ENCODE measurements at places on chromosomes 1 and 21. TPM values are rescaled to one million over a fixed set of nuclear protein-coding genes. Genes with fewer than 3 reads are reported as not detected.
A peak's percentile ranks its signal among the peaks of the same experiment; 100 is the strongest.

DNA sequence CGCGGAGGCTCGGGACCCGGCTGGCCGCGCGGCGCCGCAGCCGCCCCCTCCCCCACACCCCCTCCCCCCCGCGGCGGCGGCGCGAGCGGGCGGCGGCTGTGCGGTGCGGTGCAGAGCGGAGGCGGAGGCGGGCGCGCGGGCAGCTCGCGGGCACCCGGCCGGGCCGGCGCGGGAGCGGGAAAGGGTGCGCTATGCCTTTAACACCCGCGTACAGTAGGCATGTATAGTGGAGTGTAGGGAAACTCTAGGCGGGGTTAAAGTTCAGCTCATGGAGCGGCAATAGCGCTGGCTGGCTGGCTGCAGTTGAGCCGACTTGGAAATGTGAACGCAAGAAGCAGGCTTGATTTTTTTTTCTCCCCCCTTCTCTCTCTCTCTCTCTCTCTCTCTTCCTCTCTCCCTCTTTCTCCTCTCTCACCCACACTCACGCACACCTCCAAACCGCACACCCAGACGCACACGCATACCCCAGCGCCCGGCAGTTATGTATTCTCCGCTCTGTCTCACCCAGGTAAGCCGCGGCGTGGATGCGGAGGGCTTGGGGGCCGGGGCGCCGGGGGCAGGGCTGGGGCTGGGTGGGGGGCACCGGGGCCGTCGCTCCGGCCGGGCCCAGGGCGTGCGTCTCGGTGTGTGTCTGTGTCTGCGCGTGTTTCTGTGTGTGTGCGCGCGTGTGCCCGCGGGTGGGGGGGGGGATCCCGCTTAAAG lies at the start of gene NFIA:
TSS of gene NFIA (plus strand) at position 251 of the 702 bp plus-strand sequence.
- DNase-seq = peak; percentile 83

- DNase-seq = peak; percentile 88
Measured at GRCh38 chr1:28296401-28297261, 32.2 kb upstream of the MED18 start.

- DNase-seq = no peak
Measured at GRCh38 chr1:1200876-1201810, 5.2 kb downstream of the TNFRSF18 start.

DNA sequence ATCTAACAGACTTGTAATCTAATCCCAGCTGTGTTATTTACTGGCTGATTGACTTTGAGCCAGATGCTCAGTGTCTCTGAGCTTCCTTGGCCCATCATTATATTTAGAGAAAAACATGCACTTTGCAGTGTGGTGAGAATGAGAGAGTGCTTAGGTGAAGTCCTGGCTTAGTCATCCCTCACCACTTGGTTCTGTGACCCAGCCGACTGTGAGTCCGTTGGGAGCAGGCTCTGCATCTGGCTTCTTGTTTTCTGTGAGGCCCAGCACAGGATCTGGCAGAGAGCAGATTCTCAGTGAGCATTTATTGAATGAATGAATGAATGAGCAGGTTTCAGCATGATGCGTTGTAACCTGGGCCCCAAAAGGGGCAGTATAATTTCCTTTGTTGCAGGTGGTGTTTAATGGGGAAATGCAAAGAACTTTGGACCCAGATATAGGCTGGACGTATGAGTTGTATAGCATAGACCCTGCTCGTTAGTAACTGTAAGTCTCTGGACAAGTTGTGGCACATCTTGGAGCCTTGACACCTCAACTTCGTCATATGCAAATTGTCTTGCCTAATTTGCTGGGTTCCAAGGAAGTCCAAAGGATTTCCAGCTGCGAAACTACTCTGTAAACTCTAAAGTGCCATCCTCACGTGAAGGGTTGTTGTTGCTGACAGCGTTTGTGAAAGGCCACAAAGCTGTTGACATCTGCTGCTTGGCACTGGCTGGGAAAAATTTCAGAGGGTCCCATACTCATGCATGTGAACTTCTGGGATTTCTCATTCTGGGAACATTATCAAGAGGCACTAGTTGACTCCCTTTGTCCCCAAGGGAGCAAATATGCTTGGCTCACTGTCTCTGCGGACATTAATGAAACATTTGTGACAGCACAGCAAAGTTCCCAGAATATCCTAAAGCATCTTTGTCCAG lies 138.8 kb upstream of the USP24 start:
- DNase-seq = no peak

DNA sequence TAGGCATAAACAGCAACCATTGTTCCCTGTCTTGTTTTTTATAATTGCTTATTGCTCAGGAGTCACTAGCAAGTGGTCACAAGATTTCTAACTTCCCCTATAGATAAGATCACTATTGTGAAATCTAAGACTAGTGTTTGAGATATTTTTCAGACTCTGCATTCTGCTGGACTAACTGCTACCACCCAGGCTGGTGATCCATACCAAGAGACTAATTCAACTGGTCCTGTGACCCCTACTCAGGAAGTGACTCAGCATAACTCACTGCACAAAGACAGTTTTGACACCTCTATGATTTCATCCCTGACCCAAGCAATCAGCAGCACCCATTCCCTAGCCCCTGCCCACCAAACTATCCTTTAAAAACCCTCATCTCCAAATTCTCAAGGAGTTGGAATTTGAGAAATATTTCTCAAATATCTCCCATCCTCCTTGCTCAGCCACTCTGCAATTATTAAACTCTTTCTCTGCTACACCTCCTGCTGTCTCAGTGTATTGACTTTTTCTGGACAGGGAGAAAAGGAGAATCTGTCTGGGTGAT lies 52.7 kb downstream of the TRIM33 start:
- peak; percentile 77 for DNase-seq

Gene PLEKHM2
- polyA plus RNA-seq = 27.3 TPM

GRCh38 chr1:162396201-162396906 lies 14.8 kb downstream of the C1orf226 start:
- DNase-seq = no peak

Gene C4BPA
- polyA plus RNA-seq = 60.1 TPM

DNA sequence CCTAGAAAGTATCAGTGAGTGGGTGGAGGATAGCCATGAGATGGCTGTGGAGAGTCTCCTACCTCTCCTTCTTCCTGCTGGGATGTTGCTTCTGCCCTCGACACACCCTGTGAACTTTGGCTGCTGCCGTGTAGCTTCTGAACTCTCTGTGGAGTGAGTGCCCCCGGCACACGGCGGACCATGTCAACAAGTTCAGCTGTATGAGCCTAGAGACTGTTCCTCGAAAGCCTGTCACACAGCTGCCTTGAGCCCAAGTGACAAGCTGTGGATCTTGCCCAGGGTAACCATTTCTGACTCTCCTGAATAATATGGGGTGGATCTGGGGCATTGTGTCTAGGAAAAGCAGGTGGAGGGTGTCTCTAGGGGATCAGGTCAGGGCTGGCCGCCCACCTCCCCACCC lies 143.2 kb downstream of the NOS1AP start:
- DNase-seq = peak; percentile 15

DNA sequence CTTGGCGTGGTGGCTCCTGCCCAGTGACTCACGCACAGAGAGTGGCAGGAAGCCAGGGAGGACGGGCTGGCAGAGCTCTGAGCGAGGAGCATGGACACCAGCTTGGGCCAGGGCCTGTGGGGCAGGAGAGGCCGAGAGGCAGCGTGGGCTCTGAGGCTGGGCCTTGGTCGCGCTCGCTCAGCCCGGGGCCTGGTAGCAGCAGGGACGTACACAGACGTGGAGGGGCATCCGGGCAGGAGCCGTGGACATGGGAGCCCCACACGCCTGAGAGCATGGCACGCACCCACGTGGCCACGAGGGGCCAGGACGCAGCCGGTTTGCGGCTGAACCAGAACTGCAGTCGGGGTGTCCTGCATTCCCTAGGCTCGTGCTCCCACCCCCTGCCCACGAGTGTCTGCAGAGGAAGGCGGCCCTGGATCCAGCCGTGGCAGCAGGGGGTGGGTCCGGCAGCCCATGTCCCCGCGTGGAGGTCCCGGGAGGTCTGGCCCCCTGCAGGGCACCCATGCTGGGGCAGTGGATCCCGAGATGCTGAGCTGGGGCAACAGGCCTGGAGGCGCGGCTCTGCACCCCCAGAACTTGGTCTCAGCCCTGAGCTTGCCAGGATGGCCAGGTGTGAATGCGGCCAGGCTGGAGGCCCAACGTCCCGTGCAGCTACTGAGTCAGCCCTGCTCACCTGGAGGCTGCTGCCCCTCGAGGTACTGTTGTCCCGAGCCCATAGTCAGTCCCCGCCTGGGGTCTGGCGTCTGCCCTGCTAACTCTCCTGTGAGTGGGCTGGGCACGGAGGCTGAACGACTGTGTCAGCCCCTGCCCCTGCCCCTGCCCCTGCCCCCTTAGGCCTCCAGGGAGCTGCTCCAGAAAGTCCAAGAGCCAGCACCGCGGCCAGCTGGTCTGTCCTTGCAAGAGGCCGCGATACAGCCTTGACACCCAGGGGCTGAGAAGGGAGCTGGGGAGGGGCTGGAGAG lies 61.6 kb downstream of the SLX9 start:
- no peak for DNase-seq

- DNase-seq = no peak
Measured at GRCh38 chr1:98662356-98662670, 792 bp downstream of the SNX7 start.
